ENCODE measurements at places on chromosomes 7 and 10. TPM values are rescaled to one million over a fixed set of nuclear protein-coding genes. Genes with fewer than 3 reads are reported as not detected.

DNA sequence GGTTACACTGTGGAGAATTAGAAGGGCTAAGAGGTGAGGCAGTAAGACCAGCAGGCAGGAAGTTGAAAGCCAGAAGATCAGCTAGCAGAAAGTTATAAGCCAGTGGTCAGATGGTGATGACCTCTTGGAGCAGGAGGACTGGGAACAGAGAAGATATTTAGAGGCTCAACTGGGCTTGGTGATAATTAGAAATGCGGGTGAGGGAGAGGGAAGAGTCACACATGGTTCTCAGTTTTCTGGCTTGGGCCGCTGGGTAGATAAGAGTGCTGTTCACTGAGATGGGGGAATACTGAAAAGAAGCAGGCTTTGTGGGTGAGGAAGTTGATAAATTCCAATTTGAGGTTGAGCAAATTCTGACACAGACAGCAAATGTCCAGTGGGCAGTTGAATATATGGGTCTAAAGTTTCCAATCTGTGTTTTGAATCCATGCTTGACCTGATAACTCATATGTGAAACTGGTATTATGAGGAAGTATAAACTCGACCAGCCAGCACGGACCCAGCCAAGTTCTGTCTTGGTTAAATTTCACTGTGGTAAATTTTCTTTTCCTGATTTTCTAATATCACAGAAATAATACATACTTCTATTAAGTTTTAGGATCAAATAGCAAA is 22.7 kb downstream of the LSMEM1 start:
- DNase-seq = no peak

DNA sequence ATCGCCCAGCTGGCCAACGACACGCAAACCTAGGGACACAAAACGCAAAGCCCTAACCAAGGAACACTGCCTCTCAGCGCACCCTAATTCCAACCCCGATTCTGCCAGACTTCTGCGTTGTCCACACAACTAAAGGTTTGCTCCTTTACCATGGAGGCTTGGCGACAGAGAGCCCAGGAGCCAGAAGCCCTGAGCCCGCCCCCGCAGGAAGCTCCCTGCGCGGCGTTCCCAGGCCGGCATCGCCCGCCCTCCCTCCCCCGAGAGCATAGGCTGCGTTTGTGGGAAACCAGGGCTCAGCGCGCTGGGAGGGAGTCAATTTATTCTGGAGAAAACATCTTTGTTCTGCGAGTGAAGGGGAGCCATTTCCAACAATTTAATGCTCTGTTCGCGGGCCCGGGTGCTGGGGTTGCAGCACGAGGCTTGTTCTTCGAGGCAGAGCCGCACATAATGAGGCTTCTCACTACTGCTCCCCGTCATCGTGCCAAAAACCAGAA is 103.9 kb downstream of the GRID1 start:
- no peak for DNase-seq

GRCh38 chr7:78601728-78602127 is 803.2 kb downstream of the PHTF2 start:
- no peak for DNase-seq

DNA sequence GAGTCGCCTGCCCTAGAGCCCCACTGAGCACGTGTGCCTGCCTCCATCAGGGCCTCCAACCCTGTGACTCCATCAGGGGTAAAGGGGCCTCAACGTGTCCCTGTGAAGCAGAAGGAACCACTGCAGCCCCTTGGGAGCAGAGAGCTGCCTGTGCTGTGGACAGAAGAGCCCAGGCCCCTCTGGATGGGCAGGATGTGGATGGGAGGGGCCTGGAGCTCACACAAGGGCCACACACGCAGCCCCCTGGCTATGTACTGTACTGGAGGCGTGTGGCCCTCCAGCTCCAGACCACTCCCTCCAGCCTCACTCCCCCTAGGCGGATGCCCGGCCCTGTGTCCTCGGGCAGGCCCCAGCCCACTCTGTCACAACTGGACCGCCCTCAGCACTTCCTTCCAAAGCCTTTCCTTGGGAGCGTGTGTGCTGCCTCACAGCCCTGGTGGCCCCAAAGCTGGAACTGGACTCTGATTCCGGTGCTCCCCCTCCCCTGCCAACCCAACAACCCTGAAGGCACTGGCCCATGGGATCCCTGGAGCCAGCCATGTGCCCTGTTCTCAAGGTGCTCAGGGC is 238.0 kb downstream of the TCERG1L start:
- DNase-seq = no peak

- no peak for DNase-seq
These were observed 1.2 kb upstream of the LRMDA start for GRCh38 chr10:75430000-75430763.

DNA sequence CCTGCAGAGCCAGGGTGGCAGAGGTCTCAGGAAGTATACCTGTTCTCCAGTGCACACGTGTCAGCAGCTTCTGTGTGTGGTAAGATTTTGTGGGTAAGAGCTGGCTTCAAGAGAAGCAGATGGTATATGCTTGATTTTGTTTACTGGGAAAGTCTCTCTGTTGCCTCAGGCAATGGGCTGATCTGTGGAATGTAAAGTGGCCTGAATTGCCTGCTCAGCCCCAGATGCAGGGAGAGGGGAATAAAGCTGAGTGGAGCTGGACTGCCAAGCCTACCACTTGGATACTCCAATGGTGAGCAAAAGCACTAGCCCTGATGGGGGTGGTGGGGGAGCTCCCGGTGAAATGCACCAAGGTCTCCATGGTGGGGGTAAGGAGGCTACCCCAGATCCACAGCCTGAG is 156.1 kb downstream of the WDR11 start:
- no peak for DNase-seq

GRCh38 chr7:20796500-20796899 is 9.8 kb upstream of the SP8 start:
- DNase-seq = no peak

- no peak for DNase-seq
These were observed 540.7 kb downstream of the CALN1 start for GRCh38 chr7:71871446-71871845.

DNA sequence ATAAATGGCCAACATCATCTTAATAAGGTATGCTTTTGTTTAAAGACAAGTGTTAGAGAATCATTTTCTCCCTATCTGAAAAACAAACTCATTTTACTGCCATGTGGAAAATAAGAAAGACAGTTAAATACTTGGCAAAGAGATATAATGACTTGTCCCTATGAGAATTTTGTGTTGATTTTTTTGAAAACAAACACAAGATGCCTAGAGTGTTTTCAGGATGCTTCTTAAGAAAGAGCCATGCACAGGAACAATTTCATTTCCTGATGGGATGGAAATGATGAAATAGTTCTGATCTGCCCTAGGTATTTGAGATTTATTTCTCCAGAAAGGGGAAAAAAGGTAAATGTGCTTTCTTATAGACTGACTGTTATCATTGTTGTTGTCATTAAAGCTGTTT is 237.5 kb upstream of the GNAI1 start:
- no peak for DNase-seq

DNA sequence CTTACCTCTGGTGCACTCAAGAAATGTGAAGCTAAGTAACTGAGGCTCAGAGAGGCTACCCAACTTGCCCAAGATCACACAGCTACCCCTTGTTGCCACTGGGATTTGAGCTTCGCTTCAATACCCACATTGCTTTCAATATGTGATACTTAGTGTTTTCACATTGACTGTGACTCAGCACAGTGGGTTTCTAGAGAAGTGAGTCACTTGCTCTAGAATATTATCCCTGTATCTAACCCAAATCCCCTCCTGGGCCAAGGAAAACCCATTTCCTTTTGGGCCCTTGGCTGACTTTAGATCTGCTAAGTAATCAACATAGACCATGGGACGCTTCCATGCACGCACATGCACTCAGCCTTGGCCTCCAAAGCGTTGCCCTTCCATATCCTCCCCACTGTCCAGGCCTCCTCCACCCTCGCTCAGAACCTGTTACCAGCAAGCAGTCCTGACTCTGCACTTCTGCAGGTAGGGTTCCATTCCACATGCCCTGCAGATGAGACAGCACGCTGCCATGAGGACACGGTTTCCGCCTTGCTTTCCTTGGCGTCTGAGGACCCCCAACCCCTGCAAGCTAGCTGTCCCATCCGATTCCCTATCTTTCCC is 87.7 kb upstream of the CHST15 start:
- DNase-seq = no peak

DNA sequence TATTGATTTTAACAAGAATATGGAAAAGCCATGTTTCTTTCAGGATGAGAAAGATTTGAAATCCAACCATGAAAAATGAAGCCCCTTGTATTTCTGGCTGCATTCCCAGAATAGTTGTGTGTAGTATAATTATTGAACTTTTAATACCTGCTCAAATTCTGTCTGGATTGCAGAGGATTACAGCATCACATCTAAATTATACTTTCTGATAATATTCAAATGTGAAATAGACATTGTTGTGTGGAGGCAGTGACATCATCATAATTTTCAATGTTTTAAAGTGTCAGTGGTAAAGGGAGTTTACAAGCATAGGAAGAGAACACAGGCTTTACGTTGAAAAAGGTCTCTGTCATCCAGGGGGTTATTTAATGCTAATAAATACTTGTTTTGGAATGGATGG is 93.4 kb downstream of the POLL start:
- DNase-seq = no peak

- no peak for DNase-seq
These were observed 141.7 kb downstream of the USP6NL start for GRCh38 chr10:11469575-11470391.

GRCh38 chr7:32357535-32358277 is 132.5 kb downstream of the LSM5 start:
- DNase-seq = no peak

DNA sequence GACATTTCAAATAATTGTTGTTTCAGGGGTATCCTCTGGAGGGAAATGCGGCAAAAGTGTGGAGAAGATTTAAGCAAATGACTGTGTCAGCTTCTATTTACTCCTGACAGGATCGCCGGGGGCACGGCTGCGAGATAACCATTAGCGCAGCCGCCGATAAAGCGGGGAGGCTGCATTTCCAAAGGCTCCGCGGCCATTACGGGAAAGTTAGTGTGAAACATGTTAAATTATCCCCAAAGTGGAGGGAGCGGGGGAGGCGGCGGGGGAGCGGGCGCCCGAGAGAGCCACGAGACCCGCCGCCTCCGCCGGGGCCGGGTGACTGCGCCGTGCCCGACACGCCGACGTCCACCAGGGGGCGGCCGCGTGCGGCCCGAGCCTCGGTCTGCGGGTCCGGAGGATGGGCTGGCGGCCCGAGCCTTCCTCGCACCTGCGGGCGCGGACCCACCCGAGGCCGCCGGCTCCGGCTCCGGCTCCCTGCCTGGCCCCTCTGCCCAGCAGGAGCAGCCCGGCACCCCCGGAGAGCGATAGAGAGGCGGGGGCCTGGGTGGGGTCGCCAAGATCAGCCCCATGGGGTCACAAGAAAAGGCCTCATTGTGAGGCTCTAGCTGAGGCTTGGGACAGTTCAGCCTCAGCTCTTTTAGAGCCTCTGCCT is 74.4 kb upstream of the PAX2 start:
- DNase-seq = no peak

DNA sequence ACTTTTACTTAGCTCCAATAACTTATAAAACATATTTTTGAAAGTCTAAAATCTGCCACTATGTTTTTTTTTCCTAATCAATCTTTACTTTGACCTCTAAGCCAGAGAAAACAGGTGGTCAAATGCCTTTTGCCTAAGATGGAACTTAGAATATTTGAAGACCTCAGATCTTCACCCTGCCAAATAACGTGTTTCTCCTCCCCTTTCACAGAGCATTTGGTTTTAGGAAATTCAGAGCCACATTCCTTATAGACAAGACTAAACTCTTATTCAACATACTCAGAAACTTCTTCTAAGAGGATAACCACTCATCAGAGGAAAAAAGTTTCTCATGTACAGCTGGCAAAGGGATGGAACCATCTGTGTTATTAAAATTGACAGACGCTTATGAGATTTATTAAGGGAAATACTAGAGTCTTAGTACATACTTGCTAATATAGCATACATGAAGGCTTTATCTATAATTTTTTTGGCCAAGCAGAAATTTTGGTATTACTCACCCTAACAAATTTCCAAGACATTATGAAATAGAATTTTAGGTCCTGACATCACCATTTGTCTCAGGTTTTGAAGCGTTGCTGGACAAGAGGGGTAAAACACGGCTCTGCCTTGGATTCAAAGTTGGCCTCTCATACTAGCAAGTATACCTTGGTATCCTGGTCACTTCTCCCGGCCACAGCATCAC is 2.6 kb upstream of the EGFR start:
- DNase-seq = no peak

- DNase-seq = no peak
These were observed 89.4 kb downstream of the C10orf105 start for GRCh38 chr10:71630168-71630567.

GRCh38 chr7:100000239-100000638 is 15.2 kb upstream of the ZKSCAN1 start:
- DNase-seq = no peak

GRCh38 chr7:23546897-23547572 is 15.3 kb upstream of the TRA2A start:
- DNase-seq = peak; percentile 83

GRCh38 chr7:115113776-115114175 is 191.9 kb downstream of the MDFIC start:
- DNase-seq = no peak

DNA sequence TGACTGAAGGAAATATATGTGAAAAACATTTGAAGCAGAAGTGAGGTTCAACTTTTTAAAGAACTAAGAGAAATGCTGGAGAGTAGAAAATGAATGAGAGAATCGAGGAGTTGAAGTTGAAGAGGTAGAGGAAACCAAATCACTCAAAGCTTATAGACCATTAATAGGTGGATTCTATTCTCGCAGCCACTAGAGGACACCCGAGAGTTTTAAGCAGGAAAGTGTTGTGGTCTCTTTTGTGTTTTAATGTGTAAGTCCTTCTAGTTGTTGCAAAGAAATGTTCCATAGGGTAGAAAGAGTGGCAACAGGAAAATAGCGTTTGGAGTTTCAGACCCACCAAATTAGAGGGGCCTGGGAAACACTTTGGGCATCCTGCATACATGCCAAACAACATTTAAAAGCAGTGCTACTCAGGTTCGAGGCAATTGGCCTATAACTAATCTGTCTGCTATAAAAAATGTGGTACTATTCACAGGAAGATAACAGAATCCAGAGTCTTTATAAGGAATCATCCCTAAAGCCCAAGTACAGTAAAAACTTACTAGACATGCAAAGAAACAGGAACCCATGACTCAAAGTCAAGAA is 75.3 kb upstream of the TAS2R16 start:
- no peak for DNase-seq

DNA sequence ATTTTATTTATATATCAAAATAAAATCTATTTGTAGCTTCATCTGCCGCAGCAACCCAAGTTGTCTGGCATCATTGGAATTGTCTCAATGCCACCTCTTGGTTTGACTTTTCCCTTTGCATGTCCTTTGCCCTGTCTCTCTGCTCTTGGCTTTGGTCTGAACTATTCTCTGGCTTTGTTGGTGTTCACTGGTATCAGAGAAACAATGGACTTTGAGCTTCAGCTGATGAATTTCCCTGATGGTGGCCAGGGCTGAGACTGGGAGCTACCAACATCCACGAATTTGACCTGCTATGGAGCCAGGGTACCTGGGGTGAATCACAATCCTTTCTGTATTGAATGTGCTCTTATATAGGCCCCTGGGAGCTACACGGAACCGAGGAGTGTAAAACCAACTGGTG is 311.7 kb upstream of the KIAA1217 start:
- DNase-seq = no peak

TMEM178B gene
- 0.21 TPM for polyA plus RNA-seq

MAT1A gene
- 0.67 TPM for polyA plus RNA-seq

HYAL4 gene
- polyA plus RNA-seq = 0.16 TPM

TMEM60 gene
- polyA plus RNA-seq = 32.5 TPM

BCCIP gene
- polyA plus RNA-seq = 106 TPM

PNLIPRP3 gene
- not detected for polyA plus RNA-seq

STAM gene
- 32.3 TPM for polyA plus RNA-seq

Data from right renal cortex interstitium (tissue), 3 donors.